Midbrain (tissue), 1 donor: ENCODE measurements at places on chromosomes 4 and X.

- no peak for DNase-seq
Measured at GRCh38 chr4:86586160-86586572, 7.9 kb upstream of the PTPN13 start.

DNA sequence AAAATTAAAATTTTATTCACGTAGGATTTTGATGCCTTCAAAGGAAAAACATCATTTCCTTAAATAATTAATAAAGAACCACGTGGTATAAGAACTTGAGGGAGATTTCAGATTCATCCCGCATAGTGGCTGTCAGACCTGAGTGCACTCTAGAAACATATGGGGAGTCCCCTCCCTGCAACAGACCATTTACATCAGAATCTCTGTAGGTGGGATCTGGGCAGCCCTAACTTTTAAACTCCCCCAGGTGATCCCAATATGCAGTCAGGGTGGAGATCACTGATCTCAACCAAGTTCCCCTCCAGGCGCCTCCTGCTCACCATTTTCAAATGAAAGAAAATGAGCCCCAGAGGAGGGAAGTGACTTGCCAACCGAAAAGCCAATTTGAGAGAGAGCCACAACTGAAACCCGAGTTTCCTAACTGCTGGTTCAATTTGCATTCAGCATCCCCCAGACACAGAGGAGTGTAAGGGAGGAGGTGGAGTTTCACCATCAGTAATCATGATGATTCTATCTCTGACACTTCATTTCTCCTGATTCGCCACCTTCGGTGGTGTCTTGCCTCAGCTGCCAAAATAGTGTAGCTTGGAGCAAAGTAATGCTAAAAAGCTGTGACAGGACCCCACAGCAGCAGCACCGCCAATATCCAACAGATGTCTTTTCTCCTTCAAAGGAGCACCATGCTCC is 11.4 kb downstream of the RNF150 start:
- no peak for DNase-seq

- DNase-seq: no peak
Measured at GRCh38 chrX:155745792-155746191, 133.0 kb upstream of the TMLHE start.

- DNase-seq: no peak
Measured at GRCh38 chr4:152356428-152357034, 179.4 kb downstream of the FBXW7 start.

- no peak for DNase-seq
Measured at GRCh38 chr4:5719350-5720055, 8.5 kb downstream of the EVC start.

- DNase-seq: no peak
Measured at GRCh38 chrX:154303476-154303875, 7.9 kb downstream of the TKTL1 start.

- no peak for DNase-seq
Measured at GRCh38 chrX:24153178-24153795, 3.8 kb downstream of the ZFX start.

- DNase-seq: no peak
Measured at GRCh38 chrX:20265221-20265725, 1.4 kb downstream of the RPS6KA3 start.

DNA sequence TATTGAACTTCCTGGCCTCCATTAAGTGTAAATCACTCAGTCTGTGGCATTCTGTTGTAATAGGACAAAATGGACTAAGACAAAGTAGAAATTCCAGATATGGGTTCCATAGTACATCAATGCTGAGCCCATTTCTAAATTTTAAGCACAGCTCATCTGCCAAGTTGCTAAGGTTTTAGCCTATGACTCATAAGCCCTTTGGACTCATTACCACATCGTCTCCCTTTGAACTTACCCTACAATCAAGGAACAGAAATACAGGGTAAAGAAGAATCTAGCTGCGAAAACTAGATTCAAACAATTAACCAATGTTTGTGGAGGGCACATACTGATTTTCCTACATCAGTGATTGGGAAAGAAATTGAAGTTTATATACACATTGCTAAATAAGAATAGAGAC is 31.8 kb downstream of the NAA11 start:
- DNase-seq: no peak

DNA sequence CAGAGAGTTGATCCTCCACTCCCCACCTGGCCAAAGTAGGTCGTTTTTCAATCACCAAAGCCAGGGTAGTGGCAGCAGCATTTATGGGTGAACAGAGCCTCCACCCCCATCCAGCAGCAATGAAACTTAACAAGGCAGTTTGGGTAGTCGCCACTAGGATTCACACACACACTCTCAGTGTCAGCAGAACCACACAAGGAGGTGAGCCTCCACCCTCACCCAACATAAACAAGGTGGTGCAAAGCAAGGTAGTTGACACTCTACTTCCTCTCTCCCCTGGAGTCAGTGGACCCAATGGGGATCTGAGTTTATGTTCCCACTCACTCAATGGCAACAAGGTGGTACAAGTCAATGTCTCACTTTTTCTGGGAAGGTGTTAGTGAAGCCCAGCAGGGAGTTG is 50.4 kb upstream of the CCDC149 start:
- no peak for DNase-seq

GRCh38 chrX:137426695-137427425 is 139.1 kb upstream of the ZIC3 start:
- DNase-seq: no peak

GRCh38 chr4:81062001-81062400 is 31.5 kb downstream of the BMP3 start:
- no peak for DNase-seq

GRCh38 chrX:12021698-12022097 is 116.6 kb upstream of the FRMPD4 start:
- no peak for DNase-seq

DNA sequence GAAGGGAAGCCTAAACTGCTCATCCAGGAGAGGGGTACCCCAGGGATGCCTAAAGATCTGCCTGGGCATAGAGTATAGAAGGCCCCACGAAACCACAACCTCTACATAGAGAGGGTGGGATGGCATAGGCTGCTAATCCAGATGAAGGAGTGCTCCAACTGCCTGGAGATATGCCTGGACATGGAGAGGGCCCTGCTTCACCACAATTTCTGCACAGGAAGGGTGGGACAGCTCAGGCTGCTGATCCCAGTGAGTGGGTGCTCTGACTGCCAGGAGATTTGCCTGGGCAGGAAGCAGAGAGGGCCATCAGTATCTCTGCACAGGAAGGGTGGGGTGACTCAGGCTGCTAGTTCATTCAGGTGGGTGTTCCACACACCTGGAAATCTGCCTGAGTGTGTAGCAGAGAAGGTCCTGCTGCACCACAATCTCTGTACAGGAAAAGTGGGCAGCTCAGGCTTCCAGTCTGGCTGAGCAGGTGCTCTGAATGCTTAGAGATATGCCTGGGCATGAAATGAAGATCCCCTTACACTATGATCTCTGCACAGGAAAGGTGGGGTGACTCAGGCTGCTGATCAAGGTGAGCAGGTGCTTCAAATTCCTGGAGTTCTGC is 61.1 kb downstream of the ZNF518B start:
- DNase-seq: no peak

- DNase-seq: peak; percentile 34
Measured at GRCh38 chrX:130173190-130173895, 1.6 kb downstream of the RAB33A start.

DNA sequence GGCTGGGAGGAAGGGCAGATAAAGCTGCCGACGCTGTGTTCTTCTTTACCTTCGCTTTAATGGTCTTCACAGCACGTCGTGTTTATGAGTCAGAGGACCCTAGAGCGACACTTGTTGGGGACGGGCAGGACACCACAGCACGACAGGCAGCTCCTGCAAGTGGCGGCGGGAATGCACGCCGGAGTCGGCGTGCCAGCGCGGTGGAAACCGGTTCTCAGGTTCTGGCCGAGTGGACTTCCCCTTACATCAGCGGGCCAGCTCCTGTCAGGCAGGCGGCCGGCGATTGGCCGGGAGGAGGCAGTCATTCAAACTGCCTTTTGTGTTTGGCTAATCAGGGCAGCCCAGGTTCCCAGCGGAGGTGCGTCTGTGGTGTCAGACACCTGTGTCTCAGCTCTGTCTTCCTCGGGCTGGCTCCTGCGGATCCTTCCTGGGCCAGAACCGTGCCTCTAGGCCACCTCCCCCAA is 150.9 kb downstream of the SHROOM3 start:
- peak; percentile 43 for DNase-seq

- DNase-seq: no peak
Measured at GRCh38 chrX:25198253-25198652, 182.5 kb upstream of the ARX start.

GRCh38 chr4:875818-876423 is 50.0 kb upstream of the CPLX1 start:
- DNase-seq: no peak

GRCh38 chr4:138111462-138112000 is 130.6 kb downstream of the SLC7A11 start:
- DNase-seq: no peak

DNA sequence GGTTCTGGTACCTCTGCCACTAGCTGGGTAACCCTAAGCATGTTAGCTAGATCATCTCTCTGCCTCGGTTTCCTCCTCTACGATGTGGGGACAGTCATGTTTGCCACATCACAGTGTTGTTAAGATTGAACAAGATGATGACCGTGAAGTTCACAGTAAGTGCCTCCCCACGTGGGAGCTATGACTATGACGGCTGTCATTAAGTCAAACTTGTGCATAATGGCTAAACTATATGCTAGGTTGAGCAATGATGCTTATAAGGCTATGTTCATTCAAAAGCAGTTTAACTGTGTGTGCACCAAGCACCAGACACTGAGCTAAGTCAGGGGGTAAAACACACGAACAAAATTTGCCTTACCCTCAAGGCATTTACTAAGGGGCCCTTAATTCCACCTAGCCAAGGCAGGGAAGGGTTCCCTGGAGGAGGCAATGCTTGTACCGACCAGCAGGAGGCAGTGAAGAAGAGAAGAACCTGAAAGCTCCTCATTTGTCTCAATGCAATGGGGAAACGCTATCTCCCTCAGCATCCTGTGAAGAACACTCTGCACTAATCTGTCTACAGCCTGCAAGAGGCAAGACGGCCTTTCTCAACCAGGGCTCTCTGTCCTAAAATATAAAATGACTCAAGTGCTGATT is 52.9 kb downstream of the MAP7D2 start:
- no peak for DNase-seq

- DNase-seq: no peak
Measured at GRCh38 chr4:143391895-143392294, 55.2 kb downstream of the GAB1 start.

GRCh38 chr4:60656171-60656570 is 544.0 kb upstream of the ADGRL3 start:
- no peak for DNase-seq

- no peak for DNase-seq
Measured at GRCh38 chr4:122658818-122659295, 38.0 kb upstream of the IL21 start.

DNA sequence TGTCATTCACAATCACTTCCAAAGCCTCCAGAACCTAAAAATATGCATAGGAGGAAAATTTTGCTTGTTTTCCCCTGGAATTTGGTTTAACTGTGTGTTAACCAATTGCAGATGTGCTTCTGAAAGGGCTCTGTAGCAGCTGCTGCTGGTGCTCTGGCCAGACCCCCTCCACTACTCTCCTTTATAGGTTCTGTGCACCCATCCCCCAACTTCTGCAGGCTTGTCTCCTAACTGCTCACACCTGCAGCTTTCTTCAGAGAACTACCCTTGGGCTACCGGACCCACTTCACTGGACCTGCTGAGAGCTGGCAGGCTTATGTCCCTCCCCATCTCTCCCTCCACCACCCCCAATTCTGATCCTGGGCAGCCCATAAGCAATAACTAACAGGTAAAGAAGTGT is 662.1 kb upstream of the DIPK2B start:
- DNase-seq: no peak

DNA sequence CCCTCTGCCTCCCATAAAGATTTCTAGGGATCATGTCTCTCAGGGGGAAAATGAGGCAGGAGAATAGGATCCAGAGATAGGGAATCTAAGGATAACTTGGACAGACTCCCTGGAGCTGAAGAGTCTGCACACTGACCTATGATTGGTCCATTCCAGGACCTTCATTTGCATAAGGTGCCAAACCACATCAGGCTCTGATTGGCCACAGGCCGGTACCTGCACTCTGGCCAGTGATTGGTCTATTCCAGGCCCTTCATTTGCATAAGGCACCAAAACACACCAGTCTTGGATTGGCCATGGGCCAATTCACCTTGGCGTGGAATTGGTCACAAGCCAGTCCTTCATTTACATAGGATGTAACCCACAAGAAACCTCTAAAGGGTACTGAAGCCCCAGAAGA is 4.0 kb upstream of the HERC5 start:
- no peak for DNase-seq

- DNase-seq: no peak
Measured at GRCh38 chr4:104248726-104249125, 246.0 kb downstream of the CXXC4 start.

DNA sequence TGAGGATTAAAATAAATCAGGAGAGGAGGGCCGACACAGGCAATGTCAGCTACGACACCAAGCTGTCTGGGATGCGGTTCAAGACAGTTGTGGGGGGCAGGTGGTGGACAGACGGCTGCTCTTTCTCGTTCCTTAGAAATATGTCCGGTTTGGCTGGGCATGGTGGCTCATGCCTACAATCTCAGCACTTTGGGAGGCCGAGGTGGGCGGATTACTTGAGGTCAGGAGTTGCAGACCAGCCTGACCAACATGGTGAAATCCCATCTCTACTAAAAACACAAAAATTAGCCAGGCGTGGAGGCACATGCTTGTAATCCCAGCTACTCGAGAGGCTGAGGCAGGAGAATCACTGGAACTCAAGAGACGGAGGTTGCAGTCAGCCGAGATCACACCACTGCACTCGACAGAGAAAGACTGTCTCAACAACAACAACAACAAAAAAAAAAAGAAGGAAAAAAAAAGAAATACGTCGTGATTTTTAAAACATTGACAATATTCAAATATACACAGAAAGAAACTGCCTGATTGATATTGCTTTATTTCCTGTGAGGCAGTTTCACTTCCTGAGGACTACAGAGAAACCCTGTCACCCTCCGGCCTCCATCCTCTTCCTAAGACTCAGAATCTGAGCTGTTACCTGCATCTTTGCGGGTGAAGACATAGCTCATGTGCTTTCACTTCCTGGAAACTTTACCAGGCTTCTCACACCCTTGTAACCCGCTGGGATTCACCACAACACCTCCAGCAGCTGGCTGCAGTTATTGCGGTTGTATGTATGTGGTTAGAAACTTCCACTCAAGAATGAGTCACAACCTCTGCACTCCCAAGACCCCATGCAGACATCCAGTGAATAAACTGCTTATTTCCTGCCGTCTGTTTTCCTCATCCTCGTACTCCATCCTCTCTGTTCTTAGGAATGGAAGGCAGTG is 63.8 kb upstream of the STS start:
- no peak for DNase-seq

- no peak for DNase-seq
Measured at GRCh38 chr4:80839281-80839680, 191.2 kb upstream of the BMP3 start.

- DNase-seq: peak; percentile 1
Measured at GRCh38 chr4:163482190-163482589, 8.6 kb upstream of the TKTL2 start.

DNA sequence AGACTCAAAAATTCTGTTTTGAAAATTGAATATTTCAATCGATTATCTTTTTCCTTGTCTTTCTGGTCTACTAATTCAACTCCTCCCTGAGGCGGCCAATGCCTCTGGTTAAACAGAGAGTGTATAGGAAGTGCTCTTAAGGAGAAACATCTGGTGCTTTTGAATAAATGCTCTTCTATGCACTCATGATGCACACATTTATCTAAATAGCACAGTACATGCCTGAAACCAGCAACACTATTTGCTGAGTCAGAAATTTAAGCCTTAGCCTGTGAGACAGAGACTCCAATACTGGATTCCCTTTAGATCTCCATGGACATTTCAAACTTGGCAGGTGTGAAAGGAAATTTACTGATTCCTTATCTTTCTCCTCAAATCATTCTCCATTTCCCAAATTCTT is 118.6 kb downstream of the SLIT2 start:
- DNase-seq: no peak

- DNase-seq: no peak
Measured at GRCh38 chr4:80198441-80198837, 1.1 kb downstream of the PRDM8 start.
